ENCODE measurements at places on chromosomes 6 and 20. TPM values are rescaled to one million over a fixed set of nuclear protein-coding genes. Genes with fewer than 3 reads are reported as not detected.
A peak's percentile ranks its signal among the peaks of the same experiment; 100 is the strongest.

- DNase-seq, result no peak
These were observed 10.5 kb upstream of the RSPO4 start for GRCh38 chr20:1012359-1013168.

- peak; percentile 15 for DNase-seq
These were observed 40.3 kb upstream of the RALGAPA2 start for GRCh38 chr20:20752712-20753111.

DNA sequence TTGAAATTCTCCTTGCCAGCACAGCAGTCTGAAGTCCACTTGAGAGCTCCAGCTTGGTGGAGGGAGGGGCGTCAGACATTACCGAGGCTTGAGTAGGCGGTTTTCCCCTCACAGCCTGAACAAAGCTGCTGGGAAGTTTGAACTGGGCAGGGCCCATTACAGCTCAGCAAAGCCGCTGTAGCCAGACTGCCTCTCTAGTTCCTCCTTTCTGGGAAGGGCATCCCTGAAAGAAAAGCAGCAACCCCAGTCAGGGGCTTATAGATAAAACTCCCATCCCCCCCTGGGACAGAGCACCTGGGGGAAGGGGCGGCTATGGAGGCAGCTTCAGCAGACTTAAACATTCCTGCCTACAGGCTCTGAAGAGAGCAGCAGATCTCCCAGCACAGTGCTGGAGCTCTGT is 325.3 kb downstream of the GJA1 start:
- DNase-seq, result no peak

PEX7 gene
- total RNA-seq, result 6.8 TPM

DNA sequence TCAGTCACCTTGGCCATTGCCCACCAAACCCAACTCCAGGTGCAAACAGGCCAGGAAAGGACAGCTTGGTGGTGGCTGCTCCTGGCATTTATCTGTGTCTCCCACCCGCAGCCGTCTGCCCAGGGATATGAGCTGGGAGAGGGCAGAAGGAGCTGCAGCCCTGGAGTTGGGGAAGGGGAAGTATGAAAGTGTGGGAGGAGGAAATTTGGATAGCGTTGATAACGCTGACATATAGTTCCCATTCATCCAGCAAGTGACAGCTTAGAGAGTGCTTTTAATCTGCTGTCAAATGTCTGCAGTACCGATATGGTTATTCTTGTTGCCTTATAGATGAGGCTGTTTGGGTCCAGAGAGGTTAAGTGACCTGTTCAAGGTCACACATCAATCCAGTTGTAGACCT is 741 bp downstream of the KCNK16 start:
- DNase-seq, result no peak

FERMT1 gene
- total RNA-seq, result 8.2 TPM

DNA sequence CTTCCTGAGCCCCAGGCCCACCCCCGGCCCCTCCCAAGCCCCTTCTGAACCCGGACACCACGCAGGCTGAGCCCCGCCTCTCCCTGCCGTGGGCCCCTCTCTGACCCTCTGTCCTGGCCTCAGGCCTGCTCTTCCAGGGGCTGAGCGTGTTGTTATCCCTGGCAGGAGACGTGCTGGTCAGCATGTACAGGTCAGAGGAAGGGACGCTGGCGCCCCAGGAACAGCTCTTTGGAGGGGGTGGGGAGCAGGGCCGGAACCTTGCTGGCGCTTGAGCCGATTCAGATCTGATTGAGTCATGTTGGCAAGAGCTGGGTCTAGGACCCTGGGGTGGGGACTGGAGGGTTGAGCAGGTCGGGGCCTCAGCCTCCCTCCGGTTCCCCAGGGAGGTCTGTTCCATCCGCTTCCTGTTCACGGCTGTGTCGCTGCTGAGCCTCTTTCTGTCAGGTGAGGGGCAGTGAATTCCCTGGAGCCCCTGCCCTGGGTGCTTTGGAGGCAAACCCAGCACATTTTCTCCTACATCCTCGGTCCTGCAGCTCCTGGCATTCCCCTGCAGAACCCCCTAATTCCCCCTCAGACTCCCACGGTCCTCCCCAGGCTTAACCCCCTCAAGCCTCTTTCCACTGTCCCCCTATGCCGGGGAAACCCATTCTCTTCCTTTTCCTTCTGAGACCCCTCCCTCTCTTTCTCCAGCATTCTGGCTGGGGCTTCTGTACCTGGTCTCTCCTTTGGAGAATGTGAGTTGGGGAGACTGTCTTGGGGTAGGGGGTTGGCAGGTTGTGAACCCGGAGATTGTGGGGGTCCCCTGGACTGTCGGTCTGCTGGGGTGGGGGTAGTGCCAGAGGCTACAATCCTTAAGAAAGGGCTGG is 2.0 kb downstream of the SPAG4 start:
- peak; percentile 49 for DNase-seq

- DNase-seq, result no peak
These were observed 22.1 kb downstream of the ZKSCAN3 start for GRCh38 chr6:28371706-28372451.

GRCh38 chr6:44494011-44494501 is 106.5 kb downstream of the CDC5L start:
- no peak for DNase-seq

GRCh38 chr6:127446356-127446755 is 12.8 kb downstream of the KIAA0408 start:
- DNase-seq, result no peak

DNA sequence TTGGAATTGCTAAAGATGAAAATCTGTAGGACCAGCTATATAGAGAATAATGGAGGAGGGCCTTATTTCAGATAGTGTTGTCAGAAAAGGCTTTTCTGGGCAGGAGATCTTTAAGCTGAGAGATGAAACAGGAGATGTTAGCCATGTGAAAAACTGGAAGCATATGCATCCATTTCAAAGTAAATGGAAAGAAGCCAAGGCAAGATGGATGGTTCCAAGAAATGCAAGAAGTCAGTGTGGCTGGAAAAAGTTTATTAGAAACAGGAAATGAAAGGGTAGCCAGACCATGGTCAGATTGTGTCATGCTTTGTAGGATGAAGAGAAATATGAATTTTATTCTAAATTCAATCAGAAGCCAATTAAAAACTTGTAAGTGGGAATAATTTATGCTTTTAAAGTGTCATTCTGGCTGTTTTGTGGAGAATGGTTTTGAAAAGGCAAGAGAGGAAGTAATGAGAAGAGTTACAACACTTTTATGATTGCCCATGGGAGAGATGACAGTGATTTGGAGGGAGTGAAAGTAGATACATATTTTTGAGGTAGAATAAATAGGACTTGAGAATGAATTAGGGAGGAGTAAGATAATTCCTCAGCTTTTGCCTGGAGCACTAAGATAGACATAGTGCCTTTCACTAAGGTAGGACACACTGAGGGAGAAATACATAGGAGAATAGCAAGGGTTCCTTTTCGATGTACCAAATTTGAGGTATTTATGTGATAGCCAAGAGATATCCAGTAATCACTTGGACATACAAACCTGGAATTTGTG is 620.1 kb downstream of the HTR1B start:
- DNase-seq, result peak; percentile 69

DNA sequence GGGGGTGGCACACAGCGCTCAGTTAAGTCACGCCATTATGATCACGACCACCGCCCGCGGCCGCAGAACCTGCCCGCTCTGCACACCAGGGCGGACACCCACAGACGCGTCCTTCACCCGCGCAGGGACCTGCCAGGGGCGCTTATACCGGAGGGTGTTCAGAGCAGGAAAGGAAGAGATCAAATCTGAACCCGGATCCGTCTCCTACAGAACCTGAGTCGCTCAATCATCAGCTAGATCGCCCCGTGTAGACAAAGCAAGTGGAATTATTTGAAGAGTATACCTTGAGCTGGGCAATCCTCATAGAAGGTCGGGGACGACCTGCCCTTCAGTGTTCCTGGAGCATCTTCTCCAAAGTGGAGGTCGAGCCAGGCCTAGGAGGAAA is 14.4 kb upstream of the ZNF217 start:
- no peak for DNase-seq

DNA sequence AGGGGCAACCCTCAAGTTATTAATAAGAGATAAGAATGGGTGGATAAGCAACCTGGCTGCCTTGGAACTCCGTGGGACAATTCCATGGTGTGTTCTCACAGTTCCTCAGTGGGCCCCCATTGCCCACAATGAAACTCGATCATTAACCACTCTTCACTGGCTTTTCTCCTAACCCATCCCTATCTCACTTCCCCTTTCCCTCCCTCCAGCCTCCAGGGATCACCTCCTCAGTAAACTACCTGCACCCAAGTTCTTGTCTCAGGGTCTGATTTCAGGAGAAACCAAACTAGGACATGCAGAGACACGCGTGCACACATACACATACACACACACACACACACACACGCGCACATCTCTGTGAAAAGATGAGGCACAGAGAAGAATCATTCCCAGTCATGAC is 37.7 kb upstream of the FOXP4 start:
- DNase-seq, result no peak

DNA sequence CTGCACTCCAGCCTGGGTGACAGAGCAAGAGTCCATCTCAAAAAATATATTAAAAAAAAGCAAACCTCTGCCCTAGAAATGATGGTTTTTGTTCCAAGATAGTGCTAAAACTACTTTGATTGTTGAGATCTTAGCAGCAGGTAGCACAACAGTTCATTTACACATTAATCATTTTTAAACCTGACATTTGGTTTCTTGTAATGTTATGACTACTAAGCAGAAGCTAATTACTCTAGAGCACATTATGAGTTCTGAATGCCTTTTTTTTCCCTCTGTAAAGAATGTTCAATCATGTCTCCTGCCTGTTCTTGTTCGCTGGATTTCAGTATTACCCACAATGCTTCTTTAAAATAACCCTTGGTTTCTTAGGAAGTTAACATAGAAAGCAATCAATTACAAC is 24.7 kb upstream of the PHF3 start:
- no peak for DNase-seq

HAO1 gene
- total RNA-seq, result not detected

DNA sequence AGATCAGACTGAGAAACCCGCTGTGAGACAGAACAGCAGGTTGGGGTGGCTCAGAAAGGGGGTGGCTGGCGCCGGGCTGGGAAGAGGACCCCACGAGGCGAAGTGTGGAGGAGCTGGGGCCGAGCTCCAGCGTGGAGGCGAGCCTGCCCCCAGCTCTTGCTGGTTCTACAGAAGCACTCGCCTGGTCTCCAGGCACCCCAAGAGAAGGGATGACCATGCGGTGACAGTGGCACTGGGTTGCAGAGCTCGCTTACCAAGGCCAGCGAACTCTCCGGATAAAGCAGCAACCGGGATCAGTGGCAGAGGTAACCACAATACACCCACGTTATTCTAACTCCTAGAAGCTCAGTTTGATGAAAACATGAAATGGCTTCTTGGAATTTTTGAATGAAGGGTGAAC is 26.5 kb downstream of the THBS2 start:
- DNase-seq, result no peak

TREML2 gene
- total RNA-seq, result 0.39 TPM

GRCh38 chr6:74857157-74857556 is 348.7 kb downstream of the COL12A1 start:
- no peak for DNase-seq

DNA sequence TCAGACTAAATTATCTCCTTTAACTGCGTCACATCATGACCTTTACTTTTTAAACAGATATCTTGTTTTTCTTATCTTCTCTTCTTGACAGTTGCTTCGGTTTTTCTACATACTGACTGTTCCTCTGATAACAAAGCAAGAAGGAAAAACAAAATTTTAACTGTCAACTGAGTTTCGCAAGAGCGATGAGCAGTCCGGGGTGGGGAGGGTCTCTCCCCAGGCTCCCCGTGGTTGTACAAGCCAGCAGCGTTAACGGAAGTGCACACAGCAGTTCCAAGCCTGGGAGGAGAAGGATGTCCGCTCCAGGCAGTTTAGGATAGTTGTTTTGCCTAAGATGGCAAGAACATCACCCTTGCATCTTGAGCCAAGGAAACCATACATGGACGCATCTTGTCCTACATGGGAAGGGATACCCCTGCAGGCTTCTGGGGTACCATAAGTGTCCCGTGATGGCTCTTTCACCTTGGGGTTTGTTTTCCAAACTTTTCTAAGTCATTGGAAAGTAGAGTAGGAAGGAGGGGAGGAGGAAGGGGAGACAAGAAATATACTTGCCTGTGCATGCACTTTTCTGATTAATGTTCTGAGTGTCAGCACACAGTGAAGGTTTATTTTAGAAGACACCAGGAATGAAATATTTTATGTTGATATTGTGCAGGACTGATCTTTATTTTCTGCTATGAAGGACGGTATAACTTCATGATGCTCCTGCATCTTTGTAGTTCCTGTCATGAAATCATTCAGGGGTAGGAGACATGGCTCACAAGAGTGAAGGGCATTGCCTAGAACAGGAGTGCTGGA is 20.8 kb downstream of the SLC24A3 start:
- no peak for DNase-seq

- no peak for DNase-seq
These were observed 320.4 kb upstream of the RNF24 start for GRCh38 chr20:4335722-4336121.

DNA sequence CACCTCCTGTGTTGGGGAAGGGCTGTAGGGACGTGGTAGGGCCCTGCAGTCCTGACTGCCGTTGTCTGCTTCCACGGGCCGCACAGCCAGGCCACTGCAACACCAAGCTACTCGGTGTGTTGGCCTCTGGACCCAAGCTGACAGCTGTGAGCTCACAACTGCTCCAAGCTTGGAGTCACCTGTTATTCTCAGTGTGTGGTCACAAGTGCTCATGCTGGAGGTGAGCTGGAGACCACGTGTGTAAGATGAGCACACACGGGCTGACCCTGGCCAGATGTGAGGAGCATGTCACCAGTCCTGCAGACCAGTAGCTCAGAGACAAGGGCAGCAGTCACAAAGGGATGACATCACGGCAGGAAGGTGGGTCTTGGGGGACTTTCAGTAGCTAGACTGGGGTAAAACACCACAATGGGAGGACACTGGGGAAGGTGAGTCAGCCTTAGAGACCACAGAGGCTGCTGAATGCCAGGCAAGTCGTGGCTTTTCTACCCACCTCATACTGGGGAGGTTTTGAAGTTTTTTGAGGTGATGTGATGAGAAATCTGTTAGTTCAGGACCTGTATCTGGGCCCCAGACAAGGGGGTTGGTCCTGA is 87.3 kb downstream of the FAM120B start:
- DNase-seq, result no peak

DLGAP4 gene
- 22.3 TPM for total RNA-seq

- DNase-seq, result no peak
These were observed 6.5 kb downstream of the RBM38 start for GRCh38 chr20:57397693-57398108.

GRCh38 chr6:82891076-82891475 is 174.6 kb downstream of the UBE3D start:
- DNase-seq, result no peak

CLPSL1 gene
- total RNA-seq, result not detected

All from skin of body (tissue), 3 donors.